ENCODE measurements at places on chromosomes 3 and 15.

DNA sequence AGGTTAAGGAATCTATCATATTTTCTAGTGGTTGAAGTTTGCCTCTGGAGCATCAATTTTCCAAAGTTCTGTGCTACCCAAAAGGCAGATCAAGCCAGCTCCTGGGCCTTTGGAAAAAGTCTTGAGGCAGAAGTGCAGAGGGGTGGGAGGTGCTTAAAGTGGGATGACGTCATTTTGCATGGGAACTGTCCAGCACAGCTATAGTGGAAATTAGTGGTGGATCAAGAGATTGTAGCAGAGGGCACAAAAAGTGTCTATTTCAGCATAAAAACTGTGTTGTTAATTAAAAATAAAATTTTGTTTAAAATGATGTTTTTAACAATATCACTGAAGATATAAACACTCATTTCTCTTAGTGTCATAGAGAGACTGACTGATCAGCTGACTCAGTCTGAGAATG is 221.9 kb downstream of the LRRN1 start:
- no peak for DNase-seq

DNA sequence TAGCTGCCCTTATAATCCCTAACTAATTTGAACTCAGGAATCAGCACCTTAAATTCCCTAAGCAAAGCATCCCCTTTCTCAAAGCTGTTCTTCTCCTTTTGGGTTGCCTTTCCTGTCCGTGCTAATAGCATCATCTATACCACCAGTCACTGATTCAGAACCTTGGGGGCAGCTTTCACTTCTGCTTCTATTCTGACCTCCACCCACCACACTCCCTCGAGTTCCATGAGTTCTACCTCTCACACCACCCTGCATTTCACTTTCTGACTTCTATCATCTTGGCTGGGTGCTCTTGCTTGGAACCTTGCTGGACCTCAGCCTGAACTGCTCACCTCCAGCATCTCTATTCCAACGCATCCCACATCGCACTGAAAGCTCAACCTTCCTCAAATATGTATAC is 55.4 kb upstream of the KCNMB2 start:
- DNase-seq = no peak

DNA sequence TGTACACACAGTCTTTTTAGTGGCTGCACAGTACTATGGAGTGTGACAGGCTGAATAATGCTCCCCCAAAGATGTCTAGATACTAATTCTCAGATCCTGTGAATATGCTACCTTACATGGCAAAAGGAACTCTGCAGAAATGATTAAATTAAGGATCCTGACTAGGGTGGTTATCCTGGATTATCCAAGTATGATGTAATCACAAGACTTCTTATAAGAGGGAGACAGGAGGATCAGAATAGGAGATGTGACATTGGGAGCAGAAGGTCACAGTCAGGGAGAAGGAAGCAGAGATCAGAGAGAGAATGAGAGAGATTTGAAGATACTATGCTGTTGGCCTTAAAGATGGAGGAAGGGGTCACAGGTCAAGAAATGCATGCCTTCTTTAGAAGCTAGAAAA is 34.5 kb downstream of the GABPB1 start:
- DNase-seq = no peak

DNA sequence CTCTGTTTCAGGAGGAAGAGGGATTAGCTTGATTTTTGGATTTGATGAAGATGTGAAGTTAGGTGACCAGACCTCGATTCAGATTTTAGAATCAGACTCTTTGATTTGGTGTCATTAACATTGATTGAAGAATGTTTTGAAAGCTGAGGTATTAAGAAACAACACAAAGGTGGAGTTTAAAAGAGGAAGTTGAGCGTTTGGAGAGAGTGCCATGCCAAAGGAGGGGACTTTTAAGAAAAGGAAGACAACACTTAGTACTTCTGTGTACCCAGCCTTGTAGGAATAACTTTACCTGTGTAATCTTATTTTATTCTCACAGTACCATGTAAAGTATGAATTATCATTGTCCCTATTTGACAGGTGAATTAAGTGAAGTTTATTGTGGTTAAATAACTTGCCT is 34.4 kb downstream of the PPARG start:
- no peak for DNase-seq

- no peak for DNase-seq
Observed at GRCh38 chr15:67186688-67187087, 67.8 kb downstream of the AAGAB start.

GRCh38 chr3:139797724-139798343 is 120.1 kb upstream of the NMNAT3 start:
- no peak for DNase-seq

GRCh38 chr3:42823351-42823750 is 14.1 kb downstream of the ACKR2 start:
- DNase-seq = no peak

DNA sequence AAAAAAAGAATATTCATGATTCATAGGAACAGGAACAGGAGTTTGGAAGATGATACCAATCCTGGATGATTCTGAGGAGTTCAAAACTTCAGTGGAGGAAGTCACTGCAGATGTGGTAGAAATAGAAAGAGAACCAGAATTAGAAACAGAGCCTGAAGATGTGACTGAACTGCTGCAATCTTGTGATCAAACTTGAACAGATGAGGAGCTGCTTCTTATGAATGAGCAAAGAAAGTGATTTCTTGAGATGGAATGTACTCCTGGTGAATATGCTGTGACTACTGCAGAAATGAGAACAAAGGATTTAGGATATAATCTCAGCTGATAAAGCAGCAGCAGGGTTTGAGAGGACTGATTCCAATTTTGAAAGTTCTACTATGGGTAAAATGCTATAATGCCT is 72.7 kb downstream of the GSK3B start:
- no peak for DNase-seq

DNA sequence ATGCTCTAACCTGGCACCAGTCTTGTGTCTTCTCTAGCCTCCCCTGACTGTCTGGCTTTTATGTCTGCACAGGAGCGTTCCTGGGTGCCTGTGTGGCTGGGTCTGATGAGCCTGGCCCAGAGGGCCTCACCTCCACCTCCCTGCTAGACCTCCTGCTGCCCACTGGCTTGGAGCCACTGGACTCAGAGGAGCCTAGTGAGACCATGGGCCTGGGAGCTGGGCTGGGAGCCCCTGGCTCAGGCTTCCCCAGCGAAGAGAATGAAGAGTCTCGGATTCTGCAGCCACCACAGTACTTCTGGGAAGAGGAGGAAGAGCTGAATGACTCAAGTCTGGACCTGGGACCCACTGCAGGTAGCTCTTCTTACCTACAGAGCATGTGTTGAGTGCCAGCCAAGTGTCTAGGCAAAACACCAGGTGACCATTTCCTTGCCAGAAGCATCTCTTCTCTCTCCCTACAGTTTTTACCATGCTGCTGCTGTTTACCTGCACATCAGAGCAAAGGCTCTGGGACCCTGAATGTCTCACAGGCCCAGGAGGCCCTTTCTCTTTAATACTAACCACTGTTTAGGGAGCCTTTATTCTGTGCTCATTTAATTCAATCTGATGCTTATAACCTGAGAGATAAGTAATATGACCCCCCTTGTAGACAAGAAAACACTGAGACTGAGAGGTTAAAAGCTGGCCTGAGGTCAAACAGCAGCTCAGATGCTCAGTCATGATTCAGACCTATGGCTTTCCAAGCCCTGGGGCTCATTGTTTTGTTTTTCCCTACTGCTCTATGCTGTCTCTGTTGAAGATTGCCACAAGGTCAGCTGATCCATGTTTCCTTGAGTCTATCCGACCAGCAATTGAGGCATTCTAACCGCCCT is 10.4 kb downstream of the PODXL2 start:
- no peak for DNase-seq

DNA sequence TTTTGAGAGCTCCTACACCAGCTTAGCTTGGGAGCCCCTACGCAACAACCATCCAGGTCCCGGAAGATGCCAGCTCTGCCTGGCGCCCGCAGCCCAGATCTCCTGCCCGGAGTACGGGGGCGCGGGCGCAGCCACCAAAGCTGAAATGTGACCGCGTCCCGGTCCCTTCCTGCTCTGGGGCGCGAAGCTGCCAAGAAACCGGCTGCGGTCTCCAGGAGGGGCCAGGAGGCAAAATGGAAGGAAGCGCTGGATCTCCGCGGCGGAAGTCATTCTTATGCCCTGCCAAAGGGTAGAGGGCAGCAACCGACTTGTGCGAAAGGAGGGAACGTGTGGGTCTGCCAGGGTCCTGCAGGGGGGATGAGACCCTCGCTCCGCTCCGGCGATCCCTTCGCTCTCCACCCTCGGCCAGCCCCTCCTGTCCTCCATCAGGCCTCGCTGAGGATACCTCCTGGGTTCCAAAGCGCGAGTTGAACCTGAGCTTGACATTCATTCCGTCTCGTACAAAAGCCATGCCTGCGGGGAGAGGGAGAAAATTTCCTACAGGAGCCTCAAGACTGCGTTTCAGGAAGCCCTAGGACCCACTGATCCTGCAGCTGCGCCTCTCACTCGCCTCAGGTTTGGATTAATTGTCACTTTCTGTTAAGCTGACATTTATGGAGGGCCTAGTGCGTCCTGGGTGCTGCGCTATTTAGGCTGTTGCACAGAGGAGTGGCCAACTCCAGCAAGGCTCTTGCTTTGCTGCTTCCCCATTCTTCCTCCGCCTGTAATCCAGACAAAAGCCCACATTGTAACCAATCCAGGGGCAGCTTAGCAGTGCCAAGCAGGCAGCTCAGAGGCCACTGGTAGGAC is 98.3 kb upstream of the VGLL3 start:
- DNase-seq = peak; percentile 77

DNA sequence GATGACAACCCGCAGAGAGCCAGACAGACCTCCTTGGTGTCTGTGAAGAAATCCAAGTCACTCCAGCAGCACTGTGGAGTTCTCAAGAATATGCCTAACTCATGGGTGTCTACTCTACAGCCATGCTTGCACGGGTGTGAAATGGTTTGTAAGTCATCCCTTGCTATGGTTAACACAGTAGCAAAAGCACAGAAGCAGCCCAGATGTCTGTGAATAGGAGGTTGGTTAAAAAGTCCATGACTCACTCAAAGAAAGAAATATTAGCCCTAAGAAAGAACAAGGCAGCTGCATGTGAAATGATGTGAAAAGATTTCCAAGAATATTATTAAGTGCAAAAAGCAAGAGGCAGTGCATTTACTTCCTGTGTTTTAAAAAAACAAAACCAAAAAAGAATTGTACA is 12.1 kb upstream of the LIMD1 start:
- no peak for DNase-seq

- no peak for DNase-seq
Observed at GRCh38 chr15:85924088-85924487, 129.4 kb upstream of the KLHL25 start.

- no peak for DNase-seq
Observed at GRCh38 chr3:167102071-167102470, 278.0 kb downstream of the ZBBX start.

- no peak for DNase-seq
Observed at GRCh38 chr3:138032567-138032966, 22.6 kb downstream of the CLDN18 start.

Data from dorsolateral prefrontal cortex (tissue), 122 donors.